Tongue (tissue), 3 donors: ENCODE measurements at places on chromosomes 1 and 21.

- DNase-seq = no peak
Observed at GRCh38 chr21:43782431-43783097, 6.5 kb upstream of the CSTB start.

GRCh38 chr1:244349103-244349531 is 102.6 kb downstream of the ADSS2 start:
- DNase-seq = no peak

- DNase-seq = no peak
Observed at GRCh38 chr1:4750177-4750576, 95.8 kb downstream of the AJAP1 start.

DNA sequence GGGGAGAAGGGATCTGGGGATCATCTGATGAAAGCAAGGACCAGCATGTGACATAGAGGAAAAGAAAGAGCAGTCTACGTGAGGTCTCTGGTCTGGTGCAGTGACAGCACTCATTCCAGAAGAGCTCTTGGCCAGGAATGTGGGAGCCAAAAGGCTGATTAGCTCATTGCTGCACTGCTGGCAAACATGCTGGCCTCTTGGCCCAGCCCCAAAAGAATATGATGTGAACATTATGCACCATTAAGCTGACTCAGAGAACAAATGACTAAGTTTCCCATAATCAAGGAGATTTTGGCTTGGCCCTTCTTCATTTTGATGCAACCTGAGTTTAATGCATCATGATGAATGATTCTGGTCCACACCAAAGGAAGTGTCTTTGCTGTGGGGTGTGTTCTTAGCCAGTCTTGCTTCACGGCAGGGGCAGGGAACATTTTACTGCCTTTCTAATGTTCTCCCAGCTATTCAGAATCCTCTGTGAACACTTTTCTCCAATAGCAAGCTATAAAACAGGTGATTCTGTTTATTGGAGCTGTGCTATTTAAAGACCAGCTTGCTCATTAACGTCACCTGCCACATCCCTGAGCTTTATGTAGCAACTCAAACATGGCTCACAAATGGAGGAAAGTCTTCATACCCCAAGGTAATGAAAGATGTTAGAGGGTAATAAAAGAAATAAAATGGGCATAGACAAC is 55.1 kb downstream of the PCBP3 start:
- DNase-seq = peak; percentile 64

GRCh38 chr1:84164161-84164560 is 20.1 kb downstream of the PRKACB start:
- no peak for DNase-seq

- DNase-seq = no peak
Observed at GRCh38 chr1:228147151-228147693, 2.5 kb upstream of the GJC2 start.

DNA sequence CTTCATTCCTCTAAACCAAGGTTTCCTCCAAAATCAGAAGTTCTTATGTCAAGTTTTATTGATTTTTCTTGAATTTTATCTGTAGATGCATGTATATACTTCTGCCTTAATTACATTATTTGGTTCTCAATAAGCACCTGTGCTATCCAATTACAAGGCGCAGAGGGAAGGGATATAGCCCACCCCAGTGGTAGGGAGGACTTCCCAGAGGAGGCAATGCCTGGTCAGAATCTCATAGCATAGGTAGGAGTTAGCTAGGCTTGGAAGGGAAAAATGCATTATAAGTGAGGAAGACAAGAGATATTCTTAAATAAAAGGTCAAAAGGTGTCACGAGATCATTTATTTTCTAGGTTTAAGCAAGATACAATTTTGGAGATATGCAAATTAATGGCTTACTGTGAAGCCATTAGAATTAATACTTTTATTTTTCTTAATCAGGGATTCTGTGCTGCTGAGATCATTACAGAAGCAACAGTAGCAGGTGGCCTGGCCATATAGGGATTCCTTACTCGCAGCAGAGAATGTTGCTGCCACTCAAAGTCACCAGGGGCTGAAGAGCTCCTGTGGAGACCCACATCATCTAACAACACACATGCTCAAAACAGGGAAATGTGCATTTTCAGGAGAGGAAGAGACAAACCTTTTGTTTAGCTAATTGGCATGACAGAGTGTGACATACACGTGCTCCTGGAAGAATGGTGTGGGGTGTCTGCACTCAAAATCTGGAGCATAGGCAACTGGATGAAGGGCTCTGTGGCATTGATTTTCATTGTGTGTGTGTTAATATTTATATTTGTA is 178.3 kb downstream of the ATG4C start:
- peak; percentile 20 for DNase-seq

GRCh38 chr1:40928699-40929098 is 50.8 kb upstream of the CTPS1 start:
- DNase-seq = no peak
